ENCODE measurements at places on chromosomes 2 and 18.

GRCh38 chr18:49650426-49650891 lies 88.6 kb downstream of the LIPG start:
- H3K27me3 ChIP-seq, result no peaks in the 10 kb centered on the region
- no peak overlapping the region for H3K27ac ChIP-seq

DNA sequence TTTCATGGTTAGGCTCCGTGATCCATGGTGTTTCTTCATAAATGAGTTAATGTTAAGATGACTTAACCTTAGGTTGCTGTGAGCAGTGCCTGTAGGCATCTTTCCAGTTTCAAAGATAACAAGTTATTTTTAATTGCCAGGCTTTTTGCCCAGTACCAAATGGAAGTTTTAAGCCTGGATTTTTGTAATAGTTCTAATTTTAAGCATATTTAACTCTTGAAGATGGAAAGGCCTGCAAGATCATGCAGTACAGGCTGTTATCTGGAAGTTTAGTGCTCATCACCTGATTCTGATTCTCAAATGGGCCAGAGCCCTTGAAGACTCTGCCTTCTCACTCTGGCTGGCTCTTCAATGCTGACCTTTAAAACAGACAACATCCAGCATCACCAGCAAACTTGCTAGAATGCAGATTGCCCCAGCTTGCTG lies 141.3 kb downstream of the NCK2 start:
- no peak for DNase-seq
- no peaks in the 10 kb centered on the region for H3K27me3 ChIP-seq
- H3K36me3 ChIP-seq, result peaks cover 85% of the 10 kb centered on the region
- no peak overlapping the region for H3K4me3 ChIP-seq

GRCh38 chr2:134782792-134783191 lies 55.6 kb upstream of the ACMSD start:
- no peaks in the 10 kb centered on the region for H3K36me3 ChIP-seq
- H3K27me3 ChIP-seq, result peaks cover 11% of the 10 kb centered on the region
- H3K27ac ChIP-seq, result no peak overlapping the region
- DNase-seq, result no peak

GRCh38 chr18:48915626-48916425 lies 34.9 kb downstream of the SMAD7 start:
- DNase-seq, result no peak
- H3K36me3 ChIP-seq, result peaks cover 5% of the 10 kb centered on the region

DNA sequence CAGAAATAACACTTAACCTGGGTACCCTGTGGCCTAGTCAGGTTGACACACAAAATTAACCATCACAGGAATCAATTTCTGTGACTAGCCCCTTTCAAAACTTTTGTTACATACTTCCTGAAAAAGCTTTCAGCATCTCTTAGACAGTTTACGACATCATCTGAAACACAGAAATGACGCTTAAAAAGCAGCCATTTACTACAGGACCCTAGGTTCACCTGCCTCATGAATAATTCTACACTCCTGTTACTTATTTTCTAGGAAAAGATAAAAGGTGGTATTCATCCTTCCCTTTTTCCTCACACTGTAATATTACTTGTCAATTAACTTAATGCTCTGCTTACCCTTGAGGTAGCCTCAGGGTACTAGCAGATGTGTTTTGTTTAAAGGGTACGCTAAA lies 388.4 kb downstream of the IRS1 start:
- H3K27ac ChIP-seq, result no peak overlapping the region
- peaks cover 26% of the 10 kb centered on the region for H3K27me3 ChIP-seq
- peaks cover 2% of the 10 kb centered on the region for H3K4me1 ChIP-seq
- DNase-seq, result no peak
- no peak overlapping the region for H3K4me3 ChIP-seq

DNA sequence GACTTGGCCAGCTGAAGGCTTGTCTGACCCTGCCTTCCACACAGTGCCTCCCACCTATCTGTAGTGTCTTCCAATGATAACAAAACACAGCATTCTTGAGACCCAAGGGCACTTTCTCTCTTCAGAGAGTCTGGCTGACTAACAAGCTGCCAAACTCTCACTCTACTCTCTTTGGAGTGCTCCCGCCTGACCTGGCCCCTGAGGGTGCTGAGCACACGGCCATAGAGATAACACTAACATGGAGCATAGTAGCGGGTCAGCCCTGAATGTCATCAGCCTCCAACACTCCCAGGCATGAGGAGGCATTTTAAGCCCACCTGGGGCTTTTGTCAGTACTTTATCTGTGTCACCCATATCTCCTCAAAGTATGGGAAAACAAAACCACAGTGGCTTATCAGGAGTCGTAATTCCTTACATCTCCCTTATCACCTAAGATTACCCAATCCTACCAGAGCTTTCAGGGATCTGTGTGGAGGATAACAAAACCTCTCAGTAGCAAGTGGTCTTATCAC lies 160.3 kb upstream of the TCF4 start:
- H3K4me1 ChIP-seq, result no peaks in the 10 kb centered on the region
- no peak overlapping the region for H3K27ac ChIP-seq
- no peaks in the 10 kb centered on the region for H3K27me3 ChIP-seq
- H3K36me3 ChIP-seq, result no peaks in the 10 kb centered on the region

- H3K36me3 ChIP-seq, result peaks cover 11% of the 10 kb centered on the region
- peak; percentile 64 for DNase-seq
- H3K4me1 ChIP-seq, result peaks cover 20% of the 10 kb centered on the region
Measured at GRCh38 chr2:19349911-19350677, 8.3 kb downstream of the OSR1 start.

DNA sequence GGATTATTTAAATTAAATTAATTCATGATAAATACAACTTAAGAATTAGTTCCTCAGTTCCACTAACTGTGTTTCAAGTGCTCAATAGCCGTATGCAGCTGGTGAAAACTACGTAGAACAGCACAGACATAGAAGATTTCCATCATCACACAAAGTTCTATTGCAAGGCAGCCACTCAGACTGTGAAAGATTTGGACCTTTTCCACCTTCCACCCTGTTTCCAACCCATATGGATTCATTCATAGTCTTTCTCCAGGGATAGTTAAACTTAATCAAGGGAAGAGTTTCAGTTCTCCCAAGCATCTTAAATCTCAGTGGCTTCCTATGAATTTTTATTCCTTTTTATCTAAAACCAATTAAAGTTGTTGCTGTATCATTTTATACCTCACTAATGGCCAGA lies 2030.8 kb downstream of the SUCLG1 start:
- H3K4me3 ChIP-seq, result no peak overlapping the region
- DNase-seq, result no peak
- no peak overlapping the region for H3K27ac ChIP-seq
- no peaks in the 10 kb centered on the region for H3K36me3 ChIP-seq
- H3K27me3 ChIP-seq, result no peaks in the 10 kb centered on the region
- no peaks in the 10 kb centered on the region for H3K4me1 ChIP-seq

DNA sequence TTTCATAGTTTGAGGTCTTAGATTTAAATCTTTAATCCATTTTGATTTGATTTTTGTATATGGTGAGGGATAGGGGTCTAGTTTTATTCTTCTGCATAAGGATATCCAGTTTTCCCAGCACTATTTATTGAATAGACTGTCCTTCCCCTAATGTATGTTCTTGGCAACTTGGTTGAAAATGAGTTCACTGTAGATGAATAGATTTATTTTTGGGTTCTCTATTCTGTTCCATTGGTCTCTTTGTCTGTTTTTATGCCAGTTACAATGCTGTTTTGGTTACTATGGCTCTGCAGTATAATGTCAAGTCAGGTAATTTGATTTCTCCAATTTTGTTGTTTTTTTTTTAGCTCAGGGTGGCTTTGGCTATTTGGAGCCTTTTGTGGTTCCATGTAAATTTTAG lies 5.9 kb downstream of the FAM171B start:
- peaks cover 48% of the 10 kb centered on the region for H3K27me3 ChIP-seq
- no peaks in the 10 kb centered on the region for H3K36me3 ChIP-seq
- H3K4me1 ChIP-seq, result peaks cover 3% of the 10 kb centered on the region
- no peak for DNase-seq

DNA sequence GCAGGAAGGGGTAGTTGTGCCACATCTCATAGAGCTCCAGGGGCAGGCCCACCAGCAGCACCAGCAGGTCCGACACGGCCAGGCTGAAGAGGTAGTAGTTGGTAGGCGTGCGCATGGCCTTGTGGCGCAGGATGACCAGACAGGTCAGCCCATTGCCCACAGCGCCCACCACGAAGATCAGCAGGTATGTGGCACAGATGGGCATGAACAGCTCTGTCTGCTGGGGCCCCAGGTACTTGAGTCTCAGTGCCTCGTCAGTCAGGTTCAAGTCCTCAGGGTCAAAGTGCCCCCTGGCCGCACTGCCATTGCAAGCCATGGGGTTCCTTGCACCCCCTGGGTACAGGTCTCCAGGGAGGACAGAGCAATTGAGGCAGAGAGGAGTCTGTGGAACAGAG lies 1.6 kb downstream of the NMUR1 start:
- H3K36me3 ChIP-seq, result peaks cover 2% of the 10 kb centered on the region
- DNase-seq, result no peak
- peaks cover 17% of the 10 kb centered on the region for H3K4me1 ChIP-seq
- H3K27ac ChIP-seq, result no peak overlapping the region
- H3K4me3 ChIP-seq, result no peak overlapping the region
- H3K27me3 ChIP-seq, result peaks cover 22% of the 10 kb centered on the region

GRCh38 chr18:79856119-79857007 lies 58.6 kb downstream of the KCNG2 start:
- DNase-seq, result peak; percentile 23
- H3K27ac ChIP-seq, result no peak overlapping the region
- no peak overlapping the region for H3K4me3 ChIP-seq
- peaks cover 1% of the 10 kb centered on the region for H3K4me1 ChIP-seq
- no peaks in the 10 kb centered on the region for H3K36me3 ChIP-seq

GRCh38 chr2:26652361-26653041 lies 11.3 kb upstream of the CIB4 start:
- no peak overlapping the region for H3K4me3 ChIP-seq
- H3K27ac ChIP-seq, result no peak overlapping the region
- H3K36me3 ChIP-seq, result no peaks in the 10 kb centered on the region
- H3K4me1 ChIP-seq, result no peaks in the 10 kb centered on the region
- no peak for DNase-seq

GRCh38 chr18:23306822-23307221 lies 146.3 kb upstream of the RIOK3 start:
- H3K4me1 ChIP-seq, result peaks cover 21% of the 10 kb centered on the region
- DNase-seq, result no peak
- peaks cover 18% of the 10 kb centered on the region for H3K36me3 ChIP-seq
- H3K4me3 ChIP-seq, result no peak overlapping the region

DNA sequence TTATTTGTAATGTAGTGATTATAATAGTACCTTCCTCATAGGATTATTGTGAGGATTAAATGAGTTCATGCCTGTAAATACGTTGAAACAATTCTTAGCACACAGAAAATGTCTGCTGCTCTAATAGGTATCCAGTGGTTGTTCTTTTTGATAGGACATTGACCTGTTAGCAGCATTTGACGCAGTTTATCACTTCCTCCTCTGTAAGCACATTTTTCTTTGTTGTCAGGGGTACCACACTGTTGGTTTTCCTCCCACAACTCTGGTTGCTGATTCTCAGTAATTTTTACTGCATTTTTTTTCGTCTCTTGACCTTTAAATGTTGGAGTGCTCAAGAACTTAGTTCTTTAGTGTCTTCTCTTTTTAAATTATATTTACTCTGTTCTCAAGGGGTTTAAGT lies 15.4 kb downstream of the PPM1B start:
- H3K4me1 ChIP-seq, result peaks cover 74% of the 10 kb centered on the region
- H3K36me3 ChIP-seq, result peaks cover 58% of the 10 kb centered on the region
- no peaks in the 10 kb centered on the region for H3K27me3 ChIP-seq
- peak overlapping the region; percentile 69 for H3K27ac ChIP-seq
- H3K4me3 ChIP-seq, result peak overlapping the region; percentile 36
- DNase-seq, result no peak

DNA sequence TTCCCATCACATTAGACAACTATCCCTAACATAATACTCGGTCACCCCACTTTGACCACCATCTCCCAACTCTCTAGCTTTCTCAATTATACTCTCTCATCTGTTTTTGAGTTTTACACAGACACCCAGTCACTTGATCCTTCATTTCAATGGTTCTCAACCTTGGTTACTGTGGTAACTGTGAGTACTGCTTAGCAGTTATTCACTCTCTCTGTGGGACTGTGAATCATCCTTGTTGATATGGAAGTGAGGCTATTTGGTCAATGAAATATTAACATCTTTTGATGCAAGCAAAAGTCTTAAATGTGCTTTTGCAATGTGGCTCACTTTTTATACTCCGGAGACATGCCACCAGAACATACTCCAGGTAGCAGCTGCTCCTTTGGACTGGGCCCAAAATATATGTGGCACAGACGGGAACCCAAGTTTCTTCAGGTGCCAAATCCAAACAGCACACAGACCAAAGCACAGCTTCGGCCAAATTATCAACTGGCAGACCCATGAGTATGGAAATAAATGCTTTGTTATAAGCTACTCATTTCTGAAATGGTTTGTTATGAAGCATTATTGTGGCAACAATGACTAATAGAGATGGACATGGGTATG lies 75.0 kb upstream of the SLC25A52 start:
- DNase-seq, result no peak
- no peaks in the 10 kb centered on the region for H3K27me3 ChIP-seq
- no peak overlapping the region for H3K4me3 ChIP-seq
- H3K4me1 ChIP-seq, result no peaks in the 10 kb centered on the region
- H3K36me3 ChIP-seq, result peaks cover 29% of the 10 kb centered on the region

GRCh38 chr2:65367524-65367923 lies 64.9 kb downstream of the SPRED2 start:
- no peak overlapping the region for H3K4me3 ChIP-seq
- H3K36me3 ChIP-seq, result no peaks in the 10 kb centered on the region
- peaks cover 10% of the 10 kb centered on the region for H3K4me1 ChIP-seq
- H3K27ac ChIP-seq, result no peak overlapping the region
- DNase-seq, result no peak

GRCh38 chr2:201256082-201256481 lies 4.3 kb upstream of the CASP8 start:
- H3K4me1 ChIP-seq, result peaks cover 71% of the 10 kb centered on the region
- peak overlapping the region; percentile 34 for H3K27ac ChIP-seq
- H3K36me3 ChIP-seq, result peaks cover 45% of the 10 kb centered on the region
- H3K27me3 ChIP-seq, result no peaks in the 10 kb centered on the region
- no peak for DNase-seq

DNA sequence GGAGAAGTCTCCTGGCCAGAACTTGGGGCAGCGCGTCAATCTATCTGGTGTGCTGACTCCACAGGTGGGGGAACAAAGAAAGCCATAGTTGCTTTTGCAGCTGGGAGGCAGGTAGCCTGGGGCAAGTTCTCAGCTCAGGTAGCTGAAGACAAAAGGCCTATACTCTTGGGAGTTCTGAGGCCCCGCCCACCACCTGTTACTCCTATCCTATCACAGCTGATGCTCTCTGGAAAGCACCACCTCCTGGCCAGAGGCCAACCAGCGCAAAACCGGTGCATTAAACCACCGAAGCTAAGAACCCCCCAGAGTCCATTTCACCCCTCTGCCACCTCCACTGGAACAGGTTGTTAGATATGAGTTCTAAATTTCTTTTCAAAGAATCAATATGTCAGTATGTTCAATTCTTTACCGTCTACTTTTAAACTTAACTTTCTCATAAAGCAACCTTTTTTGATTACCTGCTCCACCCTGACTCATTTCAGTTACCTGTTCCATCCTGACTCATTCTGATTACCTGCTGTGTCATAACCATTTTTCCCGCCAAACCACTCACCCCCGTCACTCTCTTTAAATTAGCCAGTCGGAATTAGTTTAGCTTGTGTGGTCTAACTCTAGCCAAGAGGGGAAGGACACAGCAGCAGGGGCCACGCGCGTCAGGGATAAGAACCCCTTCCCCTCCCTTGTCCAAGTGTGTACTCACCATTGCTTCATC lies 43.4 kb downstream of the UPP2 start:
- DNase-seq, result no peak
- H3K27me3 ChIP-seq, result peaks cover 35% of the 10 kb centered on the region
- no peaks in the 10 kb centered on the region for H3K36me3 ChIP-seq
- H3K27ac ChIP-seq, result no peak overlapping the region

- H3K27ac ChIP-seq, result no peak overlapping the region
- peaks cover 28% of the 10 kb centered on the region for H3K36me3 ChIP-seq
- no peaks in the 10 kb centered on the region for H3K27me3 ChIP-seq
Measured at GRCh38 chr18:2776601-2777000, 70.2 kb upstream of the EMILIN2 start.

All from activated naive CD8-positive, alpha-beta T cell treated with anti-CD3 and anti-CD28 coated beads for 36 hours (primary cell).